ENCODE measurements at places on chromosomes 7 and 10. TPM values are rescaled to one million over a fixed set of nuclear protein-coding genes. Genes with fewer than 3 reads are reported as not detected.

DNA sequence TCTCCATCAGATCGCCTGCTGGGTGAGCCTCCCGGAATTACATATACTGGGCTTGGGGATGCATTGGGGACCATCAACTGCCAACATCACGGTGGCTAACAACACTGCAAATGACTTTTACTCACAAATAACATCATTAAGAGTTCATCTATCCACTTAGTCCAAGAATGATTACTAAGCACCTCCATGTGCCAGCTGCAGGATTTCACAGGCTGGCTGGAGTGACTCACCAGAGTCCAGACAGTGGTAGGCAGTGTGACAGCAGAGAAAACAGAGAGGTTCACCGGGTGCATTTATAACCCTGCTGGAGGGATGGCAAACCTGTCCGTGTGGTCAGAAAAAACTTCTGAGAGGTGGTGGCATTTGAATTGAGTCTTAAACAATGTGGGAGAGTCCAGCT lies 3.2 kb upstream of the IGFBP3 start:
- DNase-seq = no peak
- peaks cover 9% of the 10 kb centered on the region for H3K27me3 ChIP-seq
- peaks cover 22% of the 10 kb centered on the region for H3K4me1 ChIP-seq
- H3K4me3 ChIP-seq = no peak overlapping the region
- no peaks in the 10 kb centered on the region for H3K36me3 ChIP-seq

DNA sequence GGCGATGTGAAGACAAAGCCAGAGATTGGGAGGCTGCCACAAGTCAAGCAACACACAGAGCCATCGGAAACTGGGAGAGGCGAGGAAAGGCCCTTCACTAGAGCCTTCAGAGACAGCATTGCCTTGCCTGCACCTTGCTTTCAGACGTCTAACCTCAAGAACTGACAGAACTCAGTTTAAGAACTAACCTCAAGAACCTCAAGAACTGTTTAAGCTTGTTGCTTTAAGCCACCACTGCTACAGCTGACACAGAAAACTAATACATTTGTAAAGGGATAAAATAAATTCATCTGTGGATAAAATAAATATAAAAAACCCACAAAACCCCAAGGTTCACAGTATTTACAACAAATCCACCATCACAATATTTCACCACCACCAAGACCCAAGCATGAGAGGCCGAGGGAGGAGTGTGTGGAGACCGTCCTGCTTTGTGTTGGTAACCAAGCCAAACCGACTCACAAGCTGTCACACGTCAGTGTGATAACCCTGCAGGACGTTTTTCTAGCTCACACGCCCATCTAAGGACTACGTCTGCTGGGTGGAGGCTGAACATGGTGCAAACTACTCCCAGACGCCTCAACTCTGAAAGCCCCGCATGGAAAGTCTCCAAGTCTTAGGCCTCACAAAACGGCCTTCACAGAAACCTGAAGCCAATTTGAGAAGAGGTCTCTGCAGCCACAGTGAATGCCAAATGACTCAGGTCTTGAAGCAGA lies 116.8 kb downstream of the ABLIM1 start:
- no peak overlapping the region for H3K27ac ChIP-seq
- no peak for DNase-seq
- no peak overlapping the region for H3K4me3 ChIP-seq
- H3K27me3 ChIP-seq = no peaks in the 10 kb centered on the region

DNA sequence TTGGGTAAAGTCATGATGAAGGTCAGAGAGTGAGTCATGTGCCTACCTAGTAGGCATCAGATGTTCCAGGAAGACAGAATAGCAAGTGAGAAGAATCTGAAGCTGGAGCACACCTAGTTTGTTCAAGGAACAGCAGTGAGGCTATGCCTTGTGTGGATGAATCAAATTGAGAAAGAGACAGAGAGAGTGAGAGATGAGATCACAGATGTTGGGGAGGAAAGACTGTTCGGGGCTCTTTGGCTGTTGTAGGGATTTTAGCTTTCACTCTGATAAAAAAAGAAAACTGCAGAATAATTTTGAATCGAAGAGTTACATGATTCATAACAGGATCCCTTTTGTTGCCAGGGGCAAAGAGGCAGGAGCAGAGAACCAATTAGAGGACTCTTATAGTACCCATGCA lies 6.3 kb downstream of the LIPF start:
- H3K36me3 ChIP-seq = no peaks in the 10 kb centered on the region
- H3K27me3 ChIP-seq = no peaks in the 10 kb centered on the region
- no peak for DNase-seq

- no peak overlapping the region for H3K27ac ChIP-seq
- H3K4me3 ChIP-seq = no peak overlapping the region
- H3K36me3 ChIP-seq = peaks cover 6% of the 10 kb centered on the region
- no peaks in the 10 kb centered on the region for H3K4me1 ChIP-seq
- no peaks in the 10 kb centered on the region for H3K27me3 ChIP-seq
These were observed 38.0 kb downstream of the R3HCC1L start for GRCh38 chr10:98172495-98172894.

- DNase-seq = no peak
- H3K4me1 ChIP-seq = no peaks in the 10 kb centered on the region
- H3K36me3 ChIP-seq = no peaks in the 10 kb centered on the region
- no peak overlapping the region for H3K27ac ChIP-seq
- no peaks in the 10 kb centered on the region for H3K27me3 ChIP-seq
- no peak overlapping the region for H3K4me3 ChIP-seq
These were observed 166.6 kb upstream of the MKLN1 start for GRCh38 chr7:131161103-131161502.

GRCh38 chr7:98241674-98242241 lies 10.3 kb downstream of the TECPR1 start:
- no peaks in the 10 kb centered on the region for H3K4me1 ChIP-seq
- H3K4me3 ChIP-seq = no peak overlapping the region
- peaks cover 6% of the 10 kb centered on the region for H3K36me3 ChIP-seq
- DNase-seq = no peak

DNA sequence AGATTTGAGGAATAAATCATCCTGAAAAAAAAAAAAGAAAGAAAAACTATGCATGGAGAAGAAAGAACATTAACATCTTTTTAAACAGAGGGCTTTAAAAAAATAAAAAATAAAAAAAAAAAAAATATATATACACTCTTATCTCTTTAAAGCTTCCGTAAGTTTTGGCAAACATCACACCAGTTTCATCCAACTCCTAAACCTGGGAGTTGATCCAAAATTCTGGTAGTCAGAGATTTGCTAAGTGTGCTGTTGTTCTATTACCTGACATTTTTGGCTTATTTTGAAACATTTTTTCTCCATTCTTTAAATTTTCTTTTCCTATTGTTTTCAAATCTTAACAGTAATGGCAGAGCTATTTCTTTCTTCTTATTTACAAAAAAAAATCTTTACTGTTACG lies 273.1 kb downstream of the AGMO start:
- no peaks in the 10 kb centered on the region for H3K27me3 ChIP-seq
- no peak overlapping the region for H3K4me3 ChIP-seq
- H3K36me3 ChIP-seq = peaks cover 1% of the 10 kb centered on the region
- no peak overlapping the region for H3K27ac ChIP-seq
- DNase-seq = no peak

DNA sequence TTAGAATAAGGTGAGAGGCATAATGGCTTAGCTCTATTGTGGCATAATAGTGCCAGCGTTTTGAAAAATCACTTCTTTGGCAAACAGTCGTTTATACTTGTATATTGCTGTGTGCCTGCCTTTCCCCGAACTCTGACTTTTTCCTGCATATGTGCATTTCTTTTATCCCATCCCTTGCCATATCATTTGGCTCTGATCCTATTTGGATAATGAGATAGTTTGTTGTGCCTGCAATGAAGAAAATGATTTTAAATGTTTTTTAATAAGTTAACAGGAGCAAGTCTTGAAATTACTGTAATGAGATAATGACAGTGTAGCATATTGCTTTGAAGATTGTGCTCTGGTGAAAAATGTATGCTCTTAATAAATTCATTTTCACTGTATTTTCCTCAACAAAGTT lies 288.0 kb upstream of the LRGUK start:
- no peaks in the 10 kb centered on the region for H3K36me3 ChIP-seq
- H3K4me1 ChIP-seq = no peaks in the 10 kb centered on the region
- H3K27me3 ChIP-seq = no peaks in the 10 kb centered on the region

- H3K27me3 ChIP-seq = peaks cover 4% of the 10 kb centered on the region
- DNase-seq = no peak
- no peak overlapping the region for H3K4me3 ChIP-seq
- no peak overlapping the region for H3K27ac ChIP-seq
- no peaks in the 10 kb centered on the region for H3K36me3 ChIP-seq
These were observed 4.4 kb downstream of the SPOCK2 start for GRCh38 chr10:72083790-72084459.

GRCh38 chr7:25359471-25360059 lies 131.3 kb upstream of the NPVF start:
- H3K27me3 ChIP-seq = no peaks in the 10 kb centered on the region
- no peaks in the 10 kb centered on the region for H3K4me1 ChIP-seq
- no peaks in the 10 kb centered on the region for H3K36me3 ChIP-seq
- no peak overlapping the region for H3K27ac ChIP-seq
- no peak for DNase-seq

DNA sequence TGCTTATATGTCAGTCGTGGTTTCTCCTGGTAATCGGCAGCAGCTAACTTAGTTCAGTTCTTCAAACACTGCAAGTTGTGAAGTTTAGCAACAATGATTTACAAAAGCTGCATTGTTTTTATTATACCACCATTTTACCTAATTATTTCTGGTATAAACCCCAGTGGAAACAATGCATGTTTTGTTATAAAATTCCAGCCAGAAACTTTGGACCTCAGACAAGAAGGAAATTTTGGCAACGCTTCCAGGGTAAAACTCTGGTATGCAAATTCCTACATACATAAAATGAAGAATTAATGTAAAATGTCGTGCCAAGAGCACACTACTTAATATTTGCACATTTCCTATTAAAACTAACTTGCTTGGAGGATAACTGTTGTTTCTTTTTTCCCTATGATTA lies 277.4 kb upstream of the LYZL1 start:
- H3K4me1 ChIP-seq = no peaks in the 10 kb centered on the region
- no peak overlapping the region for H3K4me3 ChIP-seq
- H3K36me3 ChIP-seq = no peaks in the 10 kb centered on the region
- DNase-seq = no peak
- no peaks in the 10 kb centered on the region for H3K27me3 ChIP-seq

- no peak overlapping the region for H3K27ac ChIP-seq
- no peaks in the 10 kb centered on the region for H3K36me3 ChIP-seq
- no peaks in the 10 kb centered on the region for H3K27me3 ChIP-seq
- no peaks in the 10 kb centered on the region for H3K4me1 ChIP-seq
- no peak overlapping the region for H3K4me3 ChIP-seq
These were observed 294.3 kb downstream of the CTNNA3 start for GRCh38 chr10:67401711-67402110.

GRCh38 chr7:36475381-36475780 lies 85.7 kb downstream of the ANLN start:
- no peaks in the 10 kb centered on the region for H3K27me3 ChIP-seq
- H3K4me3 ChIP-seq = no peak overlapping the region
- H3K4me1 ChIP-seq = peaks cover 4% of the 10 kb centered on the region
- H3K27ac ChIP-seq = no peak overlapping the region
- DNase-seq = no peak

GRCh38 chr7:32648408-32649156 lies 153.3 kb downstream of the AVL9 start:
- H3K4me1 ChIP-seq = no peaks in the 10 kb centered on the region
- H3K36me3 ChIP-seq = no peaks in the 10 kb centered on the region
- H3K27ac ChIP-seq = no peak overlapping the region
- H3K27me3 ChIP-seq = no peaks in the 10 kb centered on the region
- no peak overlapping the region for H3K4me3 ChIP-seq
- DNase-seq = no peak

- H3K27me3 ChIP-seq = no peaks in the 10 kb centered on the region
- H3K36me3 ChIP-seq = no peaks in the 10 kb centered on the region
- peaks cover 5% of the 10 kb centered on the region for H3K4me1 ChIP-seq
- no peak overlapping the region for H3K4me3 ChIP-seq
- H3K27ac ChIP-seq = no peak overlapping the region
- DNase-seq = no peak
These were observed 29.5 kb upstream of the COBL start for GRCh38 chr7:51346126-51346525.

- H3K4me3 ChIP-seq = no peak overlapping the region
- DNase-seq = no peak
- H3K4me1 ChIP-seq = no peaks in the 10 kb centered on the region
These were observed 20.3 kb downstream of the CALHM2 start for GRCh38 chr10:103431902-103432301.

DNA sequence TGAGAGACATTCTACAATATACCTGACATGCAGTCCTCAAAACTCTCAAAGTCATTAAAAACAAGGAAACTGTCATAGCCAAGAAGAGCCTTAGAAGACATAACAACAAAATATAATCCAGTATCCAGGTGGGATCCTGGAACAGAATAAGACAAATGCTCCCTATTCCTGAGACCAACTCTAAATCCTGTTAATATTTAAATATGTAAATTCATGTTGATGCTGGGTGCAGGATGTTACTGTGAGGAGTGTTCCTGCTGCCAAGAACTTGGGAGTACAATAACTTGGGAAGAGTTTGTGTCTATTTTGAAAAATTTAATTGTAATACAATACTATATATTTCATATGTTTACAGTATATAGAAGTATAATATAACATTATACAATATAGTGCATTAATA lies 61.0 kb downstream of the FAS start:
- no peaks in the 10 kb centered on the region for H3K36me3 ChIP-seq
- no peak overlapping the region for H3K4me3 ChIP-seq
- H3K27me3 ChIP-seq = no peaks in the 10 kb centered on the region
- no peak overlapping the region for H3K27ac ChIP-seq

- H3K4me1 ChIP-seq = no peaks in the 10 kb centered on the region
- no peaks in the 10 kb centered on the region for H3K36me3 ChIP-seq
- DNase-seq = no peak
- no peak overlapping the region for H3K27ac ChIP-seq
- H3K27me3 ChIP-seq = no peaks in the 10 kb centered on the region
These were observed 185.2 kb upstream of the ITGB1 start for GRCh38 chr10:33143160-33143728.

GRCh38 chr10:26215935-26216584 lies 514 bp upstream of the GAD2 start:
- no peak for DNase-seq
- peak overlapping the region; percentile 6 for H3K4me3 ChIP-seq
- no peak overlapping the region for H3K27ac ChIP-seq
- peaks cover 19% of the 10 kb centered on the region for H3K4me1 ChIP-seq
- H3K36me3 ChIP-seq = no peaks in the 10 kb centered on the region
- peaks cover 16% of the 10 kb centered on the region for H3K27me3 ChIP-seq

The ZNF365 gene
- not detected for total RNA-seq

The NPY gene
- 0.47 TPM for total RNA-seq

The CAMK2B gene
- not detected for total RNA-seq

The OR2A42 gene
- total RNA-seq = not detected

The RUFY2 gene
- total RNA-seq = 8.8 TPM

The CYP2C19 gene
- 121 TPM for total RNA-seq

The SPAM1 gene
- not detected for total RNA-seq

The BICC1 gene
- total RNA-seq = 5.3 TPM

The CAV1 gene
- total RNA-seq = 11.8 TPM

The HTR7 gene
- 0.17 TPM for total RNA-seq
